NCI-H1092 (cell line): ENCODE measurements at places on chromosomes 6 and 20.

DNA sequence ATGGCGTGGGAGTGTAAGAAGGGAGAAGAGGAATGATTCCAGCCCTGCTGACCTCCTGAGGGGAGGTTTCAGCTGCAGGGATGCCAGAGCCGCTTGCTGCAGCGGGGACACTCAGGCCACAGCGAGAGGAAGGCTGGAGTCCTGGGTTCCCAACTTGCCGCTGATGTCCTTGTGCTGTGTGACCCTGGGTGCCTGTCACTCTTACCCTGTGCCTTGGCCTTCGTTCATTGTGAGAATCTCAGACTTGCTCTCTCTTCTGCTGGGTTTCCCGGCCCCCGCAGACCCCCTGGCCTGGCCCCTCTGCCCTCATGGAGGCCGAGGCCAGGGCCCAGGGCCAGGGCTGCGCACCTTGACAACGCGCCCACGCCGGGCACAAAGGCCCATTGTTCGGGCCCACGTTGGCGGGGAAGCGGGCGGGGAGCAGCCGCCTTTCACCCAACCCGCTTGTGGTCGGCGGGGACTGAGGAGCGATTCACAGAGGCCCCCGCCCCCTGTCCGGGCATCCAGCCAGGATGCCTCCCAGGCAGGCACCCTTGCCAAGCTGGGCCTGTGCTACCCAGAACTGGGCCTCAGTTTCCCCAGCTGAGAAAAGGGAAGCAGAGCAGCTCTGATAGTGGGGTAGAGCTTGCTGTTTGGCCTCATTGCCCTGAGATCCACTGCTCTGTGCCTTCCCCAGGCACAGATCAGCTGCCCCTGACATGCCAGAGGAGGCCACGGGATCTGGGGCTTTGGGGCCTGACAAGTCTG lies 52.4 kb downstream of the CEBPB start:
- DNase-seq, result peak; percentile 68

- peak; percentile 87 for DNase-seq
Observed at GRCh38 chr6:160055378-160055777, 66.2 kb upstream of the SLC22A1 start.

GRCh38 chr6:15137086-15137485 lies 108.8 kb upstream of the JARID2 start:
- DNase-seq, result no peak

- no peak for DNase-seq
Observed at GRCh38 chr6:50608421-50608820, 104.9 kb upstream of the TFAP2D start.

DNA sequence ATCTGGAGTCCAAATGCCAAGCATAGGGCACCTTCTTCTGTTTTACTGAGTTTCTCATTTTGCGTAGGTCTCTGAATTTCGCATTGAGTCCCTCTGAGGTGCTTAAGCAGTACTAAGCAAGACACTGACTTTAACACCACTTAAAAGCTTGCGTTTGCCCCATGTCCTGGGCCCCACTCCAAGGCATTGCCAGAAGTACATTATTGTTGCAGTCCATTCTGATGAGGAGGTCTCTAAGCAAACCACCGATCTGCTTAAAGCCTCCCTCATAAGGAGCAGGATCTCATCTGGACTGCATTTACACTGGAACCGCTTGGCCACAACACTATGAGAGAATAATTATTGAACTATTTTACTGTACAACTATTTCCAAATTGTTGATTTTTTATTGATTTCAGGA lies 16.3 kb downstream of the BMP2 start:
- DNase-seq, result no peak

DNA sequence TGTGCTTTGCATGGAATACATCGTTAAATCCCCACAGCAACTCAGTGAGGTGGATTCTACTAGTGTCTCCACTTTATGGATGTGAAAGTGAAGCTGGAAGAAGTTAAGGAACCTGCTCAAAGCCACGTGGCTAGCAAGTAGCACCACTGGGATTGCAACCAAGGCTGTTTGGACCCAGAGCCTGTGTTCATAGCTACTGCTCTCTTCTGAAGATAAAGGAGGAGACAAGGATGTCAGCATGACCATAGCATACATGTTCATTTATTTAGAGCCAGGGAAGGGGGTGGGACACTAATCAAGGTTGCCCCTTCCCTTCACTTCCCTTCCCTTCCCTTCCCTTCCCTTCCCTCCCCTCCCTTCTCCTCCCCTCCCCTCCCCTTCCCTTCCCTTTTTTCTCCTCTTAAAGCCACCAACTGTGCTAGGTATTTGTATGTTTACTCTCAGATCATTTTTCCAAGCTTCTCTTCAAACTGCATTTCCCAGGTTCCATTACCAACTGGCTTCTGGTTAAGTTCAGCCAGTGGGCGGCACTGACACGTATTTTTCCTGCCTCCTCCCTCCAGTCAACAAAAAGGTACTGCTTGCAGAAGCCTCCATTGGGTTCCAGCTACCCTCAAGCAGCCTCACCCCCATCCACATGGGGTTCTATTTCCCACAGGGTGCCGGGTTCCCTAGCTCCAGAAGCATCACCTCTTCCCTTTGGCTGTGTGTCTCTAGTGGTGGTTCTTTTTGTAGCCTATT lies 134.9 kb downstream of the BCAS1 start:
- no peak for DNase-seq

- no peak for DNase-seq
Observed at GRCh38 chr20:63222541-63222940, 6.6 kb upstream of the YTHDF1 start.

DNA sequence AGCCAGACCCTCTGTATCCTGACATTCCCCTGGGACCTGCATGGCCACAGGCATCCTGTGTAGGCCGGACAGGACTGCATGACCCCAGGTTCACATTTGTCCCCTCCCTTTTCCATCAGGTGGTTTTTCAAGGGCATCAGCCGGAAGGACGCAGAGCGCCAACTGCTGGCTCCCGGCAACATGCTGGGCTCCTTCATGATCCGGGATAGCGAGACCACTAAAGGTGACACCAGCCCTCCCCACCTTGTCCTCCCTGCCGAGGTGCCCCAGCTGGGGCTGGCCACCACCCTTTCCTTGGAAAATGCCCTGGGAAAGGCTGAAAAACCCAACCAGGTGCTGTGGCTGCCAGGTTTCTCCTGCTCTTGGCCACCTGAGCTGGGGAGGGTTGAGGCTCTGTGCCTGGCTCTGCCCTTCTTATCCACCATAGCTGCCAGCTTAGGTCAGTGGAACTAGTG lies 27.6 kb downstream of the HCK start:
- DNase-seq, result no peak
